ENCODE measurements at places on chromosomes 4 and X.

DNA sequence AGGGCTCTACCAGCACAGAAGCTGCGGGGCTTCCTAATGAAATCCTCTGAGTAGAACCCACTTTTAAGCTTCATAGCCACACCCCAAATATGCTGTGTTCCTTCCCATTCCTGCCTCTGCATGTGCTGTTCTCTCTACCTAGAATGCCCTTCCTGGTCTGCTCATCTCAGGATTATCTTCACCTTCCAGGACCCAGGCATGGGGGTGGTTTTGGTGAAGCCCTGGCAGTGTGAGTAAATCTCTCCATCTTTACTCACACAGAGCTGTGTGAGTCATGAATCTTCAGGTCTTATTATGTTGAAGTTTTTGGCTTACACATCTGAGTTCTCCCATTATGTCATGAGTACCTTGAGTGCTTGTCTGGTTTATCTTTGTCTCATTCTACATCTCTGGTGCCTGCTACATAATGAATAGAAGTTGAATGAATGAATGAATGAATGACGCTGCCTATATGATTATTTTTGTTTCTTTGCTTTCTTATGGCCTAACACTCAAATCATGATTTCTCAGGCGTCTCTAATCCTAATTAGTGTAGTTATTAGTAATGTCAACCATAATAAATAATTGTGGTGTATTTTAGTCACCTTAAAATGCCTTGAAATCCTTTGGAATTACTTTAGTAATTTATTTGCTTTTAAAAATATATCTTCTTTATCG, 41.9 kb downstream of the HADH start:
- no peak for DNase-seq

GRCh38 chr4:20421603-20421985, 169.9 kb downstream of the SLIT2 start:
- no peak for DNase-seq

DNA sequence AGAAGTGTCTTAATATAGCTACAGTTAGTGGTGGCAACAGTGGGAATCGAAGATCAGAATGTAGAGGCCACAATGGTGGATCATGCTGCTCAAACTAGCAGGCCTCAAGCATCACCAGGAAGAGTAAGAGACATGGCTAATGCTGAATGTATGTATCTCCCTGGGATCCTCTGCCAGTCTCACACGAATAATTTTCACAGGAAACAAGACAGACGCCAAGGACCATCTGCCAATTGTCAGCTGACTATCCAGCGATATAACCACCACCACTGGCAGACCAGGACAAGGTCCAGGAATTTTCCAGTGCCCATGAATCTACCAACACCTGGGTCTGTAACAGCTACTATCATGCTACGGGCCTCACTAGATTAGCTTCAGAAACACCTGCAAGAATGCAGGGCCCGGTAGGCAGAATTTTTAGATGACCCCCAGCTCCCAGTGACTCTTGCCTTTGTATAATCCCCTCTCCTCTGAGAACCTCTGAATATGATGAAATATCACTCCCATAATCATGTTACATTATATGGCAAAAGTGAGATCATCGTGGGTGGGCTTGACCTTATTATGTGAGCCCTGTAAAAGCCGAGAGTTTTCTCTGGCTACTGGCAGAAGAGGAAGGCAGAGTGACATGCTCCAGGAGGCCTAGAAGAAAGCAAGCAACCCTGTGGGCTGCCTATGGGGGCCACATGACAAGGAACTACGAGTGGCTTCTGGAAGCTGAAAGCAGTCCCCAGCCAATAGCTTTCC, 429.8 kb downstream of the BCOR start:
- DNase-seq: no peak

GRCh38 chrX:97787849-97788248, 904.1 kb downstream of the RPA4 start:
- DNase-seq: no peak

DNA sequence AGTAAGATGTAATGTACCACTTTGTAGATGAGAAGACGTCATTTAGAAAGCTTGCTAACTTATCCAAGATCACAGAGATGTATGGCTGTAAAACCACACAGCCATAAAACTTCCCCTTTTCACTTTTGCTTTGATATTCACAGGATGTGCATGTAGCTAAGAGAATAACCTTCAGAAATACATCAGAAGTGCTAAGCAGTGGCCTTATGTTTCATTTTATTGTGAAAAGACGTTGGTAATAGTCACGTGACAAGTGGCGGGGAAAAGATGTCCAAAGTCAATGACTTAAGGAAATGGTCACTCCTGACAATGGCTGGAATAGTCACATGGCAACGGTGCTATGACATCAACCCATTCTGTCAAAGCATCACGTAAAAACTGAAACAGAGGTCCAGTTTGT, 12.9 kb upstream of the WDR17 start:
- no peak for DNase-seq

GRCh38 chrX:66015152-66015831, 24.6 kb downstream of the VSIG4 start:
- DNase-seq: peak; percentile 83

DNA sequence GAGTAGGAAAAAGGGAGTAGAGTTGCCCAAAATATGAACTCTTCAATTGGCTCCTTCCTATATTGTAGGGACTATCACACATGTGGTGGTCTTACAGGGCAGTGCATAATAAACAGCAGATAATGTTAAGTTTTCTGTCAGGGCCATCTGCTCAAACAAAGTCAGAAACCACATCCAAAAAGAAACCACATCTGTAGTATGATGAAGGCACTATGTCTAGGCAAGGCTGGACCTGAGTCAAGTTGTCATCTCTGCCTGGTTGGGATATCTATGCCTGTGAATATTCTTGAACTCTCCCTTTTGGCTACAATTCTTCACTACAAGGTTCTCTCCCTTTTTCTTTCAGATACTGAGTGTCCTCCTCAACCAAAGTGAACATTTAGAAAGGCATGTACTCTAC, 109.4 kb upstream of the C1GALT1C1 start:
- no peak for DNase-seq

DNA sequence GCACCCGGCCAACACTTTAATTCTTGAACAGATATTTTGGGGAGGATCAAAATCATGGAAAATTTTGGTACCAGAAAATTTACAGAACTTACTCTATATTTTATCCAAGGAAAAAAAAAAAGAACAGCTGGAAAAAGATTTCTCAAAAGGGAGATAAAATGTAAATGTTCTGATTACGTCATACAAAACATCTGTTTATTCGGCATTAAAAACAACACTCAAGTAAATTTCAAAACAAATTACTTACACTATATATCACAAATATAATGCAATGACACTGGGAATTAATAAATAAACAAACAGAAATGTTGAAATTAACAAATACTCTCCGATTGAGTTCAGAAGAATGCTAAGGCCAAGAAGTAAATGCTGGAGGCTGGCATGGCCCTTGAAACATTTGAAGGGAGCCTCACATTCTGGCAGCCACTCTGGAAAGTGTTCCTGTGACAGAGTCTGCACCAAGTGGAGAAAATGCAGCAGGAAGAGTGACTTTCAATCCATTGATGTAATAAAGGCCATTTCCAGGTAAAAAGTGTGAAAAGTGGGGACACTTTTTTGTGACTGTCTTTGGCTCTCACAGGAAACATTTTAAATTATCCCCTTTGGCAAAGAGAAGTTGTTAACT, 486.0 kb upstream of the CTSO start:
- no peak for DNase-seq

- DNase-seq: no peak
Measured at GRCh38 chr4:40337523-40337922, 2.4 kb downstream of the CHRNA9 start.

DNA sequence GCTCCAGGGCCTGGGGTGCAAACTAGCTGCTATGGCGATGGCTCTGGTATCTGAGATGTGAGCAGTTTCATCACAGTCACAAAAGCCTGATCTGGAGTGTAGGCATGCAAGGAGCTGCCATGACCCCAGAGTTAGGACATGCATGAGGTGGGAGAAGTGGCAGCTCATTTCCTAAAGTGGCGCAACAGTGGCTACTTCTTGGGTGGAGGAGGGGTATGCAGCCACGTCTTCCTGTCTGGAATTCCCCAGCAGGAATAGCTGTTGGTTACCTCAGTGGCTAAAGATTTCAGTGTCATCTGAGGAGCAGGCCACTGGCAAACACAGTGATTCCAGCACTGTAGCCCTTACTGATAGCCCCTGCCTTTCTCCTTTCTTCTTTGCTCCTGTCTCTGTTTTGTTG, 1382.5 kb downstream of the C4orf33 start:
- no peak for DNase-seq

GRCh38 chrX:126695375-126695896, 124.1 kb upstream of the PRR32 start:
- DNase-seq: no peak

DNA sequence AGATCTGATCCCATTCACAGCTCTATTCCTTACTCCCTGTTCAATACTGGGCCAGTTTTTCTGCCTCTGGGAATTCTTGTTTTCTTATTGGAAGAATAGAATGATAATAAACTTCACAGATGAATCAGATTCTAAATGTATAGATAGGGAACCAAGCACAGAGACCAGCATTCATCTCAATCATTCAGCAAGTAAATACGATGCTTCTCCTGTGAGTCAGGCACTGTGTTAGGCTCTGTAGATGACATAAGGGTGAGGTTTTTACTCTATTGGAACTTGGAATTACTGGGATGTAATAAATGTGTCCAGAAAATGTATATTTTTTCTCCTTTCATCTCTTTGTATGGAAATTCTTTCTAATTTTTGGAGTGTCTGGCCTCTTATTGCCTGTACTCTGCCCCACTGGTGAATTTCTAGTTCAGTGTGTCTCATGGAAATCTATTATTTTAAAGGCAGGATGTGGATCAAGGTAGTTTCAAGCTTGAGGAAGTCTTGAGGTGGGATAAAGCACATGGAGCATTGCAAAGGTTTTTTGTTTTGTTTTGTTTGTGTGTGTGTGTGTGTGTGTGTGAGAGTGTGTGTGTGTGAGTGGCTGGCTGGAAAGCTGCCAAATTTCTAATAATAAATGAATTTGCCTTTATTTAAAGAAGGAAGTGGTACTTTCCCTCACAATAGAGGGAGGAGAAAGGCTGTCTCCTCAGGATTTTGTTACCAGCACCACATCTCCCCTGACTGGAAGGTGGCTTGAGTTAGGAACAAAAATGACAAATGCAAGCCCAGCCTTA, 117.9 kb upstream of the HS3ST1 start:
- DNase-seq: no peak

DNA sequence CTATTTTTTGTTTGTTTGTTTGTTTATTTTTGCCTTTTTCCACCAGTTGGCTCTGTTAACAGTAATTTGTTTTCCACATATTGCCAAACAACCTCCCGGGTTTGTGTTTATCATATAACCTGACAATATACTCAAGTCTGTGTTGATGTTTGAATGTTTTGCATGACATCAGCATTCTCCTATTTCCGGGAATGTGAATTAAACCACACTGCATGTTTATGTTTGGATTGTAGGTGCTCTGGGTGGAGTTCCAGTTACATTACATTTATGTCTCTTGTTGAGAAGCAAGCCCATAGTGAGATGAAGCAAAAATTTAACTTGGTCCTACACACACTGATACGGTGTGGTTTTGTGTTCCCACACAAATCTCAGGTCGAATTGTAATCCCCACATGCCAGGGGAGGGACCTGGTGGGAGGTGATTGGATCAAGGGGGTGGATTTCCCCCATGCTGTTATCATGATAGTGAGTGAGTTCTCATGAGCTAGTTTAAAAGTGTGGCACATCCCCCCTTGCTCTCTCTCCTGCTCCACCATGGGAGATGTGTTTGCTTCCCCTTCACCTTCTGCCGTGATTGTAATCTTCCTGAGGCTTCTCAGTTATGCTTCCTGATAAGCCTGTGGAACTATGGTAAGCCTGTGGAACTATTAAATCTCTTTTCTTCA, 54.4 kb upstream of the CLNK start:
- DNase-seq: no peak

DNA sequence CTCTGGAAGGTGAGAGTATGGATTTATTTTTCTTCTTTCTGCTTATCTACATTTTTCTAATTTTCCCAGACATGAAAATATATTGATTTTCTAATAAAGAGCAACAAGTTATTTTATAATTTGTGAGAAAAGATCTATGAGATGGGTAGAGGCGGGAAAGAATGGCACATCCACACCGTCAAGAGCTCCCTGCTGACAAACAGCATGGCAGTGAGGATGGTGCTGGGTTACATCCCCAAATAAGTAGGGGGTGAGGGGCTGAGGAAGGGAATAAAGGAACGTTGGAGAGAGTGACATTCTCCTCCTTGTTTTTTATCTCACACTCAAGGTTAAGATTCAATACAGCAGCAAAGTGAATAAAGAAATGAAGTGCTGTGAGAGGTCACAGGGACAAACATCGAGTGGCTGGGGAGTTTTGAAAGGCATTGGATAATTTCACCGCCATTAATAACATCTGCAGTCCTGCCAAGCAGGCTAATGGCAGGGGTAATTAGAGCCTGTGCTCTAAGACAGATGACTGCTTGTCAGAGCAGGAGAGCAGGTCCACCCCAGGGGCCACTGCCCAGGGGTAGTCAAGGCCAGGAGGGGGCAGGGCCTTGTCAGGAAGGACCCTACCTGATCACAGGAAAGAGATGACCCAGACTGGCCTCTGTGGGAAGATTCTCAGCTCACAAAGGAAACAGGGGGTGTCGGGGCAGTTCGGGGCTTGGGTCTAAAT, 323.8 kb downstream of the FBXW7 start:
- no peak for DNase-seq

DNA sequence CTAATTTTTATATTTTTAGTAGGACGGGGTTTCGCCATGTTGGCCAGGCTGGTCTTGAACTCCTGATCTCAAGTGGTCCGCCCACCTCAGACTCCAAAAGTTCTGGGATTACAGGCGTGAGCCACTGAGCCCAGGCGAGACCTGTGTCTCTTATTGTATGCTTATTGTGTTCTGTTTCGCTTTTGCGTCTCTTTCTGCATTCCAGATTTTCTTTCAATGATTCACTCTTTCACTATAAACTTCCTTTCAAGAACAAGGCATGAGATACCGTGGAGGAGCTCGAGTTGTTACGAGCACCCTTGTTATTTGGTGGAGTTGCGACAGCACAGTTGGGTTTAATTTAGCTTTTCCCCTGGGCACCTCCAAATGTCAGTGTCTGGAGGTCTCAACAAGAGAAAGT, 366.7 kb upstream of the FAT1 start:
- no peak for DNase-seq

- no peak for DNase-seq
Measured at GRCh38 chrX:124347242-124347641, 879 bp downstream of the SH2D1A start.

DNA sequence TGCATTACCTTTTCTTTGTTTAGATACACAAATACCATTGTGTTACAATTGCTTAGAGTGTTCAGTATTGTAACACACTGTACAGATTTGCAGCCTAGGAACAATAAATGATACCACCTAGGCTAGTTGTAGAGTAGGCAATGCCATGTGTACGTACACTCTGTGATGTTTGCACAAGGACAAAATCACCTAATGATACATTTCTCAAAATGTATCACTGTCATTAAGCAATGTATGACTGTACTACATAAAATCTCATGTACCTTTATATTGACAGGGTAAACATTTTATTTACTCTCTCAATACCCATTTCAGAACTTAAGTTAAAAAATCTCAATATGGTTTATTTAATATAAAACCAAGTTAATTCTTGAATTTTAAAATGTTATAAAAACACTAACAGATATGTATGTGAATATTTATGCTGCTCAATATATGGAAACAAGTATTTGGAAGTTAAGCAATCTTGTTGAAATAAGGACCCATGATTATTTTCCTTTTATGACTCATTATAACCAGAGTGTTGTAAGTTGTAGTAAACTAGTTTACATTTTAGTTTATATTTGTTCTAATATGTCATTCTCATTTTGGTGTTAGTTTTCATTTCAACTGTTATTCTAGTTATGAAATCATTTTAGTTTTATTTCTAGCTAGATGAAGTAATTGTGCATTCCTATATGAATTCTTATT, 409.2 kb downstream of the TLL1 start:
- no peak for DNase-seq

GRCh38 chrX:153697924-153698865, 10.5 kb downstream of the SLC6A8 start:
- no peak for DNase-seq

Measured in T-helper 1 cell (primary cell).